ENCODE measurements at places on chromosomes 7 and 10.

DNA sequence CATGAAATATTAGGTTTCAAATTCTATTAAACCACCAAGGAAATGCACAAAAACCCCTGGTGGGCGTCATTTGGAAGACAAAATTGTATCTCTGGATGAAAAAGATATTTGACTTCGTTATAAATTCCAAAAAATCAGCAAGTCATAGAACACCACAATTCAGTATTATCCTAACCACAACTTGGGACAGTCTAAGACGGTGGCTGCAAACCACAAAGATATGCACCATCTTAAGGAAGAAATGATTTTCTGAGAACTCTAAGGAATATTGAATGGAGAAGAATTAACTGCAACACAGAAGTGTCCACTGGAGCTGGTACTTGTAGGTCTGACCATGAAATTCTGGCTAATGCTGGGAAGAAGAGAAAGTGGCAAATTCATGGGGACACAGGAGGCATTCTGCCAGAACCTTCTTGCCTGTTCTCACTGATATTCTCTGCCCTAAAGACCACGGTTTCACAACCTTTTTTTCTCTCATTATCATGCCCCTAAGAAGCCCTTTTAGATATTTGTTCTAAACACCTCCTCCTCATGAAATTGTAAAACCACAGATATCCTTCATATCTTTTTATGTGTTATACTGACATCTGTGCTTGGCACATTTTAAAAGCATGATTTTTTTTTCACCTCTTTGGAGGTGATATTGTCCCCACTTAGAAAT is 92.9 kb downstream of the SFMBT2 start:
- H3K27ac ChIP-seq, result no peak overlapping the region
- H3K4me1 ChIP-seq, result peaks cover 12% of the 10 kb centered on the region
- H3K27me3 ChIP-seq, result no peaks in the 10 kb centered on the region
- DNase-seq, result no peak
- H3K4me3 ChIP-seq, result no peak overlapping the region
- no peaks in the 10 kb centered on the region for H3K36me3 ChIP-seq

DNA sequence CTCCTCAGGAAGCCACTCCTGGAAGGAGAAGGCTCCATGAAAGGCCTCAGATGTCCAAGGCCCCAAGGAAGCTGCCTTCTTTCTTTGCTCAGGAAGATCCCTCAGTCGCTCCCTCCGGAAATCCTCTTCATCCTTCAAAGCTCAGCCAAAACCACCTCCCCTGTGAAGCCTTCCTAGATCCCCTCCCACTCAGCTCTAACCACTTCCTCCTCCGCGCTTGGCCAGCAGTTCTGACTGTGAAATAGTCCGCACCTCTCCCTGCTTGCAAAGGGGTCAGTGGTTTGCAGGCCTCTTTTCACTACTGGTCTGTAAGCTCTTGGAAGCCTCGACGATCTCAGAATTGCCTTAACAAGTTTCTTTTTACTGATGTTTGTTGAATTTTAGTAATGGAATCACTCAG is 23.9 kb downstream of the PYROXD2 start:
- no peaks in the 10 kb centered on the region for H3K27me3 ChIP-seq
- no peak for DNase-seq
- no peaks in the 10 kb centered on the region for H3K4me1 ChIP-seq
- no peak overlapping the region for H3K27ac ChIP-seq
- H3K4me3 ChIP-seq, result no peak overlapping the region
- H3K36me3 ChIP-seq, result no peaks in the 10 kb centered on the region

DNA sequence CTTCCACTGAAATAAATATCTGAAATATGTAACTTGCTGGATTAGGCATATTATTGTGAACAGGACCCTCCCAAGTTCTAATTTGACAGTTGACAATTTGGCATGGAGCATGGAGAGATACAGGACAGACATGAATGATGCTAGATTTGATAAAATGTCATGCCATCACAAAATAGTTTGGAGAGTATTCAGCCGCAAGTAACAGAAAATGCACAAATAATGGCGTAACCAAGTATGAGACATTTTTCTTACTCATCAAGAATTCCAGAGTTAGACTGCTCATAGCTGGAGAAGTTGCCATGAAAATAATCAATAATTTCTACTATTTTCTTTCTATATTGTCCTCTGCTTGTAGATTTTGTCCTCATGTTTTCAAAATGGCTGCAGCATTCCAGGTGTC is 45.5 kb upstream of the GPAM start:
- DNase-seq, result no peak
- no peak overlapping the region for H3K27ac ChIP-seq
- H3K27me3 ChIP-seq, result no peaks in the 10 kb centered on the region
- H3K36me3 ChIP-seq, result no peaks in the 10 kb centered on the region

DNA sequence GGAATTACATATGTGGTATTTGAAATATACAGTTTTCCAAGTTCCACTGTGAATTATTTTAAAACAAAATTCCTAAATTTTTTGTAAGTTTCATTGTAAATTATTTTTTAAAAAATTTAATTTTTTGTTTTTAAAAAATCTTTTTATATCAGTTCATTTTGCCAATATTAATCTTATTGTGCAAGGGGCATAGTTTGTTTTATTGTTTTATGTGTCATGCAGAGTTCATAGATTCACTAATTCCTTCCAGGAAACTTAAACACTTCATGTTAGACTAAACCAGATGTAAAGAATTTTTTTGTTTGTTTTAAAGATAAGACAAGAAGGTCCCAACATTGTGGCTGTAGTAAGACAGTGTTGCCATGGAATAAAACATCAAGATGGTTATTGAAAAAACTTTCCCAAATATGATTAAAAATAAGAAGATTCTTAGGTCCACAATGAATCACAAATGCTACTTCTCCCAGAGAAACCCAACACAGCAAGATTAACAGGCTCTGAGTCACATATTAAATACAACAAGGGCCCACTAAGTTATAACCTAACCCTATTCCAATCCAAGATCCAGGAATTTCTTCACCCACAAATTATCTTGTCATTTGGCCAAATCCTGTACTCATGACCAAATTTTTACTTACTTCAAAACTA is 464.7 kb upstream of the IGFBP3 start:
- no peaks in the 10 kb centered on the region for H3K27me3 ChIP-seq
- DNase-seq, result no peak
- no peak overlapping the region for H3K27ac ChIP-seq
- H3K4me1 ChIP-seq, result no peaks in the 10 kb centered on the region
- no peaks in the 10 kb centered on the region for H3K36me3 ChIP-seq

DNA sequence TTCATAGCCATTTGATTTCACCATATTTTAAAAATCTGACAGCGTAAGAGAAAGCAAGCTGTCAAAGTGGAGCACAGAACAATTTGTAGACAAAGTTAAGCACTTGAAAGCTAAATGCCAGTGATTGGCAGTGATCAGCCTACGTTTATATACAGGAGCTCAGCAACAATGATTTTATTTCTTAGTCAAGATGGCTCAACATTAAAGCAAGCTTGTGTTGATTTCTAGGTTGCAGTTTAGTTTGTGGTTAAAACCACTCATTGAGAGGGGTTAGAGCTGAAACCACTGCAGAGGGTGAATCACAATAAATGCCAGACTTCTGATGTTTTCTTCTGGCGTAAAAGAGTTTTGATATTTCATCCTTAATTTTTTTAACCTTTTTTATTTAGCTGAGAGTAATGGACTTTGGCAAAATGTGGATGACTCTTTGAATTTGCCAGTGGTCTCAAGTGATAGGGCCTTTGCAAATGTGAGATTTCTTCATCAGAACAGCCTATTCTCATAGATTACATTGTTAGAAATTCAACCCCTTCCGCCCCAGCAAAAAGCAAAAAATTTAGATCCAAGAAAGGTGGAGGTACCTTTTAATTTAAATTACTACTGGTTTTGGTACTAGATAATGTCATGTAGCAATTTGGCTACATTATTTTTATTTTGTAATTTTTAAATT is 73.8 kb downstream of the SHOC2 start:
- peaks cover 9% of the 10 kb centered on the region for H3K36me3 ChIP-seq
- peak overlapping the region; percentile 10 for H3K27ac ChIP-seq
- no peaks in the 10 kb centered on the region for H3K27me3 ChIP-seq
- peaks cover 34% of the 10 kb centered on the region for H3K4me1 ChIP-seq
- DNase-seq, result no peak
- no peak overlapping the region for H3K4me3 ChIP-seq

GRCh38 chr10:130491693-130492050 is 355.5 kb downstream of the GLRX3 start:
- no peaks in the 10 kb centered on the region for H3K4me1 ChIP-seq
- H3K27me3 ChIP-seq, result no peaks in the 10 kb centered on the region
- no peak for DNase-seq

- no peak for DNase-seq
- no peak overlapping the region for H3K27ac ChIP-seq
- H3K27me3 ChIP-seq, result no peaks in the 10 kb centered on the region
- no peaks in the 10 kb centered on the region for H3K36me3 ChIP-seq
- H3K4me1 ChIP-seq, result no peaks in the 10 kb centered on the region
- no peak overlapping the region for H3K4me3 ChIP-seq
Observed at GRCh38 chr10:120940299-120940900, 89.2 kb downstream of the WDR11 start.

DNA sequence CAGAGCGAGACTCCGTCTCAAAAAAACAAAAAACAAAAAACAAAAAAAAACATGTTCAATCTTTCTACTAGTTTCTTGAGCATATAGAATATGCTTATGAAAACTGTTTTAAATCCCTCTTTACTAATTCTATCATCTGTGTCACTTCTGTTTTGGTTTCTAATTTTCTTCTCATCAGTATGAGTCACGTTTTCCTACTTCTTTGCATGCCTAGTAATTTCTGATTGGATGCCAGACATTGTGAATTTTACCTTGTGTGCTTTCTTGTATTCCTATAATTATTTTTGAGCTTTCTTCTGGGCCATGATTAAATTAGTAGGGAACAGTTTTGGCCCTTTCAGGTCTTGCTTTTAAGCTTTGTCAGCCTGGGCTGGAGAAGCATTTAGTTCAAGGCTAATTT is 9.9 kb downstream of the MICU1 start:
- no peaks in the 10 kb centered on the region for H3K36me3 ChIP-seq
- no peak overlapping the region for H3K4me3 ChIP-seq
- H3K4me1 ChIP-seq, result no peaks in the 10 kb centered on the region

- H3K27ac ChIP-seq, result no peak overlapping the region
- no peaks in the 10 kb centered on the region for H3K4me1 ChIP-seq
- H3K27me3 ChIP-seq, result no peaks in the 10 kb centered on the region
Observed at GRCh38 chr10:84762754-84763394, 434.5 kb downstream of the CCSER2 start.

Measured in tibial nerve (tissue), 4 donors.